Foreskin keratinocyte (primary cell): ENCODE measurements at places on chromosomes 2 and 18.

DNA sequence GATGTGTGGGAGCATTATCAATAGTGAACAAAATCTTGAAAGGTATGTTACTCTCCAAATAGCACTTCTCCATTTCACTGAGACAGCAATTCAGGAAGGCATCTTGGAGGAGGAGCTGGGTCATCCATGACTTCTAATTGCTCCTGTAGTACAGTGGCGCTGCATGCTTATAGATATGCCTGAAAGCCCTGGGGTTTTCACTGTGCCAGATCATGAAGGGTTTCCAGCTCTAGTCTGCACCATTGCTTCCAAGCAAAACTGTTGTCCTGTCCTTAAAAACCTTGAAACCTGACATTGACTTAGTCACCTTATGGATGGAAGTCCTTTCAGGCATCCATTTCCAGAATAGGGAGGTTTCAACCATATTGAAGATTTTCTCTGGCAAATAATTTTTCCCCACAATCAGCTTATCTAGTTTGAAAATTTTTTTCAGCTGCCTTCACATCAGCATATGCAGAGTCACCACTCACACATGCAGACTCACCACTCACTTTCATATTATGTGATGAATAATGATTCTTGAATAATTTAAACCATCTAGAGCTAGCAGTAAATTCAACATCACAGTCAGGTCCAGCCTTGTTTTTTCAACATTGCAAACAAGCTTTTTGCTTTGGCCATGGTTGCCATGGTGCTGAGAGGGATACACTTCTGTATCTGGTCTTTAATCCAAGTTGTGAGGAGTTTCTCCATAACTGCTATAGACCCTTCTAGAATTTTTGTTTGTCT, 297.1 kb downstream of the CLIP4 start:
- DNase-seq: peak; percentile 10

DNA sequence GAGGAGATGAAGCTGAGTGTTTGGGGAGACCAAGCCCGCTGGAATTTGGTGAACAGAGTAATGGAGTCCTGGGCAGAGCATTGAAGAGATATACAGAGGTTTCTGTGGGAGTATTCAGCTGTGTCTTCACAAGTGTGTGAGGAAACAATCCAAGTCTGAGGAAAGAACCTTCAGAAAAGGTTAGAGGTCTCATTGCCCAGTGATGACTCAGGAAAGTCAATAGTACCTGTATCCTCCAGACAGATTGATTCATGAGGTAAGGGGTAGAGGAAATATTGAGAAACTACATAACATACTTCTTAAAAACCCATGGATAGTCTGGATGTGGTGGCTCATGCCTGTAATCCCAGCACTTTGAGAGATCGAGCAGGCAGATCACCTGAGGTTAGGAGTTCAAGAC, 392.3 kb downstream of the GALNT13 start:
- peak; percentile 40 for DNase-seq

GRCh38 chr2:49000695-49001094, 153.6 kb downstream of the FSHR start:
- no peak for DNase-seq

DNA sequence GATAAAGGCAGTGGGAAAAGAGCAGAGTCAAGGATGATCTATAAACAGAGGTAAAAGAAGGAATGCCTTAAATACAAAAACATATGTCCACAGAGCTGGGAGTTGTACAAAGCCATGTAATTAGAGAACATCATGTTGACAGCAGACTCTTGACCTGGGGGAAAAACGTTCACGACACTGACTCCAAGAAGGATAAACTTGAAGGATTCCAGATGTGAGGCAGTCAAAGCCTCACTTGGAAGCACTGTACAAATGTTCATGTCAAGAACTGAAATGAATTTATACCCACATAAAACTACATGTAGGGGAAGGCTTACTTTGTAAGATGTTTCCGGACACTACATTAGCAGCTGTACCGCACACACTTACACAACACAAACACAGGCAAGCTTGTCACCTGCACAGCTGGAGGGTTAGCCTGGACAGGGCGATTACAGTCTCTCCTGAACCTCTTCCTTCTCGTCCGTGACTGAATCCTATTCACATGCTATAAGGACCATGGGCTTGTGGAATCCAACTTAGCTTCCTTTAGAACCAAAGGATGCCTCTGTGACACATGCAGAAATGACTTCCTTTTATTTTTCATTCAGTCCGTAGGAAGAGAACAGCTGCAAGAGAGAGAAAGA, 88.6 kb downstream of the SH3YL1 start:
- DNase-seq: no peak

DNA sequence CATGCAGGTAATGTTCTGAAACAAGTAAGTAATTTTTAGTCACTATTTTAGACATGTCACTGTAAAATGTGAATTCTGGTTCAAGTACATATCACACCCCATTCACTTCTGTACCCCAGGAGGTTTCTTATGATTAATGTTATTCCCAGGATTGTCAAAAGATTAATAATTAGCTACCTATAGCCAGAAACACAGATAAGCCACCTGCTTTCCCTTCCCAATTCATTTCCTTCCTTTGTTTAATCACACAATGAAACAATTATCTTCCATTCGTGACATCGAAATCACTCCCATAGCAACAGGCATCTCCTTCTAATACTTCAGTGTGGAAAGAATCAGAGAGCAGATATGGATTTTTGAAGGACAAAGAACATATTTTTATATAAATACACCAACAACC, 1650.3 kb upstream of the CELF4 start:
- no peak for DNase-seq

GRCh38 chr2:68311033-68311432, 8.7 kb downstream of the CNRIP1 start:
- no peak for DNase-seq

DNA sequence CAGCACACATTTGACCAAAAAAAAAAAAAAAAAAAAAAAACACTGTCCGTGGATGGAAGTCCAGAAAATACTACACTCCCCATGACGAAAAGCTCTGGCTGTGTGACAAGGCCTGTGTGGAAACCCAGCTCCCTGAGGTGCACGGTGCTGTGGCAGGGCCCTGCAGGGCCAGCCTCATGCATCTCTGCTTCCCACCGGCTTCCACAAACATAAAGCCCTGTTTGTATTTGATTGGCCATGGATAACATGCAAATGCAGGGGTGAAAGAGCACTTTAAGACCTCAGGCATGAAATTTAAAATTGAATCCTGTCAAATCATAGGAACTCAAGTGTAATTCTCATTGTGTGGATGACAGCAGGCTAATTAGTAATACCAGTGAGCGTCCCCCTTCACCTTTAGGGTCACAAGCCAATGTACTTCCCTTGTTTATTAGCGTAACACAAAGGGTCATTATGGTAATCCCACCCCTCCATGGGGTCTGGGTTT, 757.2 kb downstream of the GALR1 start:
- no peak for DNase-seq

- no peak for DNase-seq
Measured at GRCh38 chr18:56889621-56890020, 238.5 kb downstream of the WDR7 start.

GRCh38 chr2:237625216-237625705, 2.1 kb upstream of the LRRFIP1 start:
- no peak for DNase-seq
